ENCODE measurements at places on chromosomes 7 and 10.

DNA sequence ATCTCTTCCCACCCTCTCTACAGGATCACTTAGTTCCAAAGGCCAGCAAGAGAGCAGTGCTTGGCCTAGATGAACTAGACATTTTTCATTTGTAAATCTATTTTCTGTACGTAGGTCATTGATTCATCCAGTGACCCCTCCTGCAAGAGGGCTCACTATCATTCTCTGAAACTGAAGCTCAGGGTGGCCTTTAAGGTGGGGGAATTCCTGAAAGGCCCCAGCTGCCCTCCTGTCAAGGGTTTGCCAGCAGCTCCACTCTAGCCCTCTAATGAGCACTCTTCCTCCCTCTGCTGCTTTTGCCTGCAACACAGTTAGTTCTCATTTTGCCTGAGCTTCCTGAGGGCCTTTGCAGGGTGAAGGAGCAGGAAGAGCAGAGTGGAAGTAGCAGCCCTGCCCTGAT lies 41.2 kb downstream of the LRRC18 start:
- no peak for DNase-seq

- DNase-seq: no peak
These were observed 28.5 kb upstream of the LRRC72 start for GRCh38 chr7:16498122-16498521.

DNA sequence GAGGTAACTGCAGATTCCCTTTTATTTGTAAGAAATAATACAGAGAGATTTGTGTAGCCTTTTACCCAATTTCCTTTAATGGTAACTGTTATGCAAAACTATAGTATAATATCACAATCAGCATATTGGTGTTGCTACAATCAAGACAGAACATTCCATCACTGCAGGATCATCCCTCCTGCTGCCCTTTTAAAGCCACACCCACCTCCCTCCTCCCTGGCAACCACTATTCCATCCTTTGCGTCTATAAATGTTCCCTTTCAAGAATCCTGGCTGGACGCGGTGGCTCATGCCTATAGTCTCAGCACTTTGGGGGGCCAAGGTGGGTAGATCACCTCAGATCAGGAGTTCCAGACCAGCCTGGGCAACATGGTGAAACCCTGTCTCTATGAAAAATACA lies 13.2 kb downstream of the ACBD7 start:
- no peak for DNase-seq

GRCh38 chr10:95209509-95210127 lies 15.6 kb downstream of the ACSM6 start:
- no peak for DNase-seq

GRCh38 chr7:1421020-1421790 lies 38.1 kb downstream of the MICALL2 start:
- DNase-seq: no peak

DNA sequence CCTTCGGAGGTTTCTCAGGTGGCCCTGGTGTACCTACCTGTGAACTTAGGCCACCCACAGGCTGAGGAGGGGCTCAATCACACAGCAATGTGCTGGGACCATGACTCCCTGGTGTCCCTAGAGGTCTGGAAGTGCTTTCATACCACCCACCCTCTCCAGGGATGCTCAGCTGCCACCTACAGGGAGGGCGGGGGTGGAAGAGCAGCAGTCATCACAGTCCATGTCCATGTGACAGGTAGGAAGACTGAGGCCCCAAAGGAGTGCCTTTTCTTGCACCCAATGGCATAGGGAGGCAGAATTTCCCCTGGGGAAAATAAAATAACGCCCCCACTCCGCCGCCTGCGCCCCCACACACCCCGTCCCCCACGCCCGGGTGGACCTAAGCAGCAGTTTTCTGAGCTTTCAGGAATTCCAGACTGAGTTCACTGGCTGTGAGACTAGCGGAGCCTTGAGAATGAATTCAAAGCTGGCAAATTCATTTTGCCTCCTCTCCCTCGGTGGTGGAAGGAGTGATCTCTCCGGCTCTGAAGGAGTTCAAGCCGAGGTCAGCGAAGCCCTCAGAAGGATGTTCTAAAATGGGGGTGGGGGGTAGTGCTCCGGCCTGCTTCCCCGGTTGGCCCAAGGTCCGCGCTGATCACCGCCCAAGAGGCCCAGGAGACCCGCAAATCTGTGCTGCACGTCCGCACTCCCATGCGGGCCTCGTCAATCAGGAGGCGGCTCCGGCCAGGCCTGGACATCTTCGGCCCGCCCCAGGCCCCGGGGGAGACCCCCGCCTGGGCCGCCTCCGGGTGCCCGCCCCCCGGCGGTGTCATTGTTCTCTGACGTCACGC lies 2.1 kb upstream of the ZMIZ1 start:
- no peak for DNase-seq

GRCh38 chr7:1409555-1409954 lies 49.7 kb downstream of the MICALL2 start:
- no peak for DNase-seq

DNA sequence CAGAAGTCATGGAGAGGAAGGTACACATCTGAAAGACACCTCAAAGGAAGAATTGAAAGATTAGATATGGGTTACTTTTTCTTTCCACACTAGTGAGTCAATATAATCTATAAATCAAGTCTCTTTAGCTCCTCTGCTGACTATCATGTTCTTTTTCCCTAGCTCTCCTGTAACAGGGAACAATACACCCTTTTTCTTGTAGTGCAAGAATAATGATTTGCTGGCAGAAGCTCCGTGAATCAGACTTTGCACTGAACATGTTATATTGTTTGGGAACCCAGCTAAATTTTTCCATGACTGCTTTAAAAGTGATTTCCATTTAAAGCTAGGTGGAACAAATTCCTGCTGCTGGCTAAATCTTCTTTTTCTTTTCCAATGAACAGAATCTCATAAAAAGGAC lies 756.6 kb upstream of the C7orf33 start:
- DNase-seq: no peak

DNA sequence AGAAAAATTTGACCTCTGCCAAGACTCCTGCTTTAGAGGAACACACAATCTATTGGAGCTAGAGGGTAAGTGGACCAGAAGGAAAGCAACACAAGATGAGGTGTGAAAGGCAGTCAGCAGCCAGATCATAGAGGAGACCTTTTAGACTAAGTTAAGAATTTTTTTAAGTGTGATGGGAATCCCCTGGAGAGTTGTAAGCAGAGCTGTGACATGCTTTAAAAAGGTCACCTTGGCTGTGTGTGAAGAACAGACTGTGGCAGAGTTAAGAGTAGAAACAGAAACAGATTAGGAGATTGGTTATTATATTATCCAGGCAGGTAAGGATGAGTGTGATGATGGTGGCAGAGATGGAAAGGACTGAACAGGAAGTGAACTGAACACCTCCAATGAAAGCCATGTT lies 23.5 kb downstream of the CPEB3 start:
- no peak for DNase-seq

DNA sequence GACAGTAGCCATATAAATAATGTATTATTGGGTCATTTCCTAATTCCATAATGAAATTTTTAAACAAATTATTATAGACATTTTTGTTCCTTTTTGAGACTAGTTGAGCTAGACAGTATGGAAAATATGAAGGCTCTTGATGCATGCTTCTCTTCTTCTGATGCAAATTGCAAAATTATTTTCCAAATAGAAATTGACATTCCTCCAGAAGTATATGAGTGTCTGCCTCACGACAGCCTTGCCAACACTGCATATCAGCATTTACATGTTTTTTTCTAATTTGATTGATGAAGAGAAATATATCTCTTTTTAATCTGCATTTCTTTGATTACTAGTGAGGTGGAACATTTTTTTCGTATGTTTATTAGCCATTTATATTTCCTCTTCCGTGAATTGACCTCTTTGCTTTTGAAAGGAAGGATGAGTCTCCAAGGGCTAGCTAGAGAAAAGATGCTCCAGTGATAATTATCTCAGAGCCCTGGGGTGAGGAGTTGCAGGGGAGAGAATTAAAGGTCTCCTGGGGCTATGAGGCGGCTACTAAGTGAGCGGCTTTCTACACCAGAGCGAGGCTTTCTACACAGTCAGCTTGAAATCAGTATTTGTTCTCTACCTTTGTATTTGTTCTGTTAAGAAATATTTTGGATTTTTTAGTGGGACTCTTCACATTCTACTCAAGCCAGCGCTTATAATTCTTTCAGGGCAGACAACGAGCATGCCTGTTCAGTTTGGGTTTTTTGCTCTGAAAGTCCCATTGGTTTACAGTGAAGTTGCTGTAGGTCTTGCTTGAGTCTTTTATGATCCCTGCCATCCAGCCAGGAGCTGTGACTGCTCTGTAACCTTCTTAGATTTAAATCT lies 712.2 kb upstream of the GALNT17 start:
- DNase-seq: no peak

DNA sequence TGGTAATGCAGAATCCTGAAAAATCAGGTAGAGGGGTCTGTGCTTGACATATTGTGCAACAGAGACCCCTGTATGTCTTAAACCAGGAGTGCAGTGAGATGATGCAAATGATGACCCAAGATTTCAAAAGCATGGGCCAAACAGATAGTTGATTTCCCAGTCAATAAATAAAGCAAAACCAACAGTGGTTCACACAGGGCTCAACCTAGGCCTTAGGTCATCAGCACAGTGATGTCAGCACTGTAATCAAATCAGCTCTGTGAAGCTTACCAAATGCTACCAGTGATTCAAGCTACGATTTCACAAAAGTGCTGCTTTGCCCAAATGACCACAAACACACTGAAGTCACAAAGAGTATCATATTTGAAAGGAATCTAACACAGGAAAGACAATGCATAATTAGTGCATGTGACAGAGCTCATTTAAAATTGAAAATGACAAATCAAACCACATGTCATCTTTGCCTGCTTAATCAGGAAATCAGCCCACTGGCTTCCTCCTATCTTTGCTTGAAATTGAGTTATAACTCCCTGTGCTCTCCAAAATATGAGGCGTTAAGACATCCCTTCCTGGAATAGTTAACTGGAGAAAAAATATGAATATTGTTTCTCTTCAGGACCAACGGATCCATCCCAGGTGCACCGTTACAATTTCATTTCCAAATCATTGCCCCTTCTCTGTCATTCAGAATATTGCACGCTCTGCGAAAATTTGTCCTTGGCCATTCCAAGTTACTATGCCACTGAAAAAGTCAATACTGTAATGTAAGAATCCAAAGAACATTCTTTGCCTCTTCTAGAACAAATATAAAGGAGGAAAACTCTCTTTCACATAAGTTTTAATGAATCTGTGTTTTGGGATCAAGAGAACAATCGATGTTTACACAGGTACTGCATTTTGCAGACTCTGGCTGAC lies 41.9 kb upstream of the ASL start:
- DNase-seq: no peak
